ENCODE measurements at places on chromosomes 12 and 14. TPM values are rescaled to one million over a fixed set of nuclear protein-coding genes. Genes with fewer than 3 reads are reported as not detected.

- no peak for DNase-seq
Observed at GRCh38 chr14:63268771-63269170, 50.0 kb downstream of the GPHB5 start.

- DNase-seq = no peak
Observed at GRCh38 chr12:115492553-115492952, 784.9 kb downstream of the MED13L start.

GRCh38 chr12:3034067-3034750 is 43.0 kb upstream of the TSPAN9 start:
- peak; percentile 65 for DNase-seq

DNA sequence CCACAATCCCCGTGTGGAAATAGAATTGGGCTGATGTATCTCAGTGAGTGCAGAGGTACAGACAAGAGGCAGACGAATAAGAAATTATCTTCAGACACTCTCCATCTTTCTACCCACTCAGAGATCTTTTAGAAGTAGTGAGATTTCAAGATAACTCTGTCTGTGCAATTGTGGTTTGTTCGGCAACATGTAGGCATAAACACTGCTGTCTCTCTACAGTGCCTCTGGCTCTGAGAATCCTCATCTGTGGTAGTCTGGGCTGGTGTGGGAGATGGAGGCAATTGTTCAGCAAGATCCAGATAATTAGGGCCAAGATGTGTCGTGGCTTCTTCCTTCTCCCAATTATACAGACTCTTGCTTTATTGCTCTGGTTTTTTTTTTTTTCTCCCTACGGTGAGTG is 3.1 kb downstream of the HOXC13 start:
- DNase-seq = no peak

DNA sequence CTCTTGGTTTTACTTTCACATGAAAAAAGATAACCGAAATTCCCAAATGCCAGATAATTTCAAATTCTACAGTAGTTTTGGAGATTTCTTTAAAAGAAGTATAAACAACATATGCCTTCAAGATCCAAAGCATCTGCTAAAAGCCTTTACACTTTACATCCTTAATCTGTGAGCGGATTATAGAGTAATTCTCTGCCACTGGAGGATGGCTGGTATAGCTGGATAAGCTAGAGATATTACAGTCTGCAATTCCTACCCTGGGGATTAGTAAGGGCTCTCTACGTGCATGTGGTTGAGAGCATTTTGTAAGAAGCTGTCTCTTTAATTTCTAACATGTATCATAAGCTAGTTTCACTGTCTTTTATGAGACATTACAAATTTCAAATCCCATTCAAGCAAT is 240.3 kb upstream of the HMGA2 start:
- DNase-seq = no peak

- DNase-seq = no peak
Observed at GRCh38 chr14:103257211-103257962, 76.7 kb upstream of the EIF5 start.

GRCh38 chr14:51328772-51329353 is 88.8 kb downstream of the TMX1 start:
- DNase-seq = no peak

- DNase-seq = no peak
Observed at GRCh38 chr12:62331306-62331705, 71.1 kb downstream of the USP15 start.

DNA sequence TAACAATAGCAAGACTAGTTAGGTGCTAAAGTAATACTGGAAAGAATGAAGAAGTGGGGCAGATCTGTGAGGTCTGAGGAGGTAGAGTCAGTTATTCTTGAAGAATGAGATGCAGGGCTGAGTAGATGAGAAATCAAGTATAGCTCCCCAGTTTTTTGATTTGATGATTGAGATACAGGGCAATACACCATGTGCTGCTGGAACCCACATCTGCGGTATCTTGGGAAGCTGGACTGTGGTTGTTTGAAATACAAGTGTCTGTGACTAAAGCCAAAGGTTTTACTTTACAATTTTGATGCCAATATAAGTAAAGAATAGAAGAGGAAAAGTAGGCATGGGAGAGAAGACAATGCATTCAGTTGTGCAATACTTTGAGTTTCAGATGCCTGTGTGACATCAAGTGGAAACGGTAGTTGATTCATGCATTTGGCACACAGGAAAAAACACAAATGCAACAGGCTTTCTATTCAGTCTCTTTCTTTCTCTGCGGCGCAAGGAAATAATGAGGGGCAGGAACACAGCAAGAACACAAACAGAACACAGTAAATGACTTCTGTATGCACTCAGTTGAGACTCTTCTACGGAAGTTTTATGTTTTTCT is 190.2 kb upstream of the SLC38A2 start:
- no peak for DNase-seq

GRCh38 chr14:62682208-62682607 is 363.1 kb downstream of the KCNH5 start:
- no peak for DNase-seq

DNA sequence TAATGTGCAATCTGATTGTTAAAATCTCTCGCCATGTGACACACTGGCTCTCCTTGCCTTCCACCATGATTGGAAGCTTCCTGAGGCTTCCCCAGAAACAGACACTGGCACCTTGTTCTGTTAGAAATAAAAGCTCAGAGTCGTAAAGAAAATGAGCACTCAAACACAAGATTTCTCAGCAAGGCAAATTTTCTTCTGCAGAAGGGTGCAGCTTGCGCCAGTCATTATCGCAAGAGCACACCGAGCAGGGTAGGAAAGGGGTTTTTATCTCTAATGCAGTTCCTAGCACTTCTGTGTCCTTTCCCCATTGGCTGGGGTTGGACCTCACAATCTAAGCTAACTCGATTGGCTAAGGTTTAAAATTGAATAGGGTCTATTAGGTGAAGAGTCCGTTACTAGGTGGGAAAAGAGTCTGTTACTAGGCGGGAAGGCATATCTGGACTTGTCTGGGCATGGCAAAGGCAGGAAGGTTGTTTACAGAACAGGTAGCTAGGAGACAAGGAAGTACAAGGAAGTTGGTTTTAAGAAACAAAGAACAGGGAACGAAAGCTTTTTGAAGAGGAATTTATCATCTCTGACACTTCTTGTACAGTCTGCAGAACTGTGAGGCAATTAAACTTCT is 62.6 kb upstream of the BICD1 start:
- no peak for DNase-seq

- DNase-seq = no peak
Observed at GRCh38 chr14:73462048-73462715, 3.8 kb upstream of the NUMB start.

DNA sequence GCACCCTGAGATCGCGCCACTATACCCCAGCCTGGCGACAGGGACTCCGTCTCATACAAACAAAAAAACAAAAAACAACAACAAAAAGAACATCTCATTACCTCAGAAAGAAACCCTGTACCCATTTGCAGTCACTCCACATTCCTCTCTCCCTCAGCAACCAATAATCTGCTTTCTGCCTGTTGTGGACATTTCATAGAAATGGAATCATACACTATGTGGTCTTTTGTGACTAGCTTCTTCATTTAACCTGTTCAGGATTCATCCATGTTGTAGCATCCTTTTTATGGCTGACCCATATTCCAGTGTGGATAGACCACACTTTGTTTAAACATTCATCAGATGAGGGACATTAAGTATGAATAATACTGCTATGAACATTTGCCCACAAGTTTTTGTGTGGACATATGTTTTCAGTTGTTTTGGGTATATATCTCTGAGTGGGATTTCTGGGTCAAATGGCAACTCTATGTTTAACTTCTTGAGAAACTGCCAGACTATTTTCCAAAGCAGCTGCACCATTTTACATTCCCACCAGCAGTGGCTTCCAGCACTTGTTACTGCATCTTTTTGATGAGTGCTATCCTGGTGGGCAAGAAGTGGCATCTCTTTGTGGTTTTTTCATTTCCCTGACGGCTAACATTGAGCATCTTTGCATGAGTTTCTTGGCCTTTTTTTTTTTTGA is 5.9 kb upstream of the RCOR1 start:
- no peak for DNase-seq

DNA sequence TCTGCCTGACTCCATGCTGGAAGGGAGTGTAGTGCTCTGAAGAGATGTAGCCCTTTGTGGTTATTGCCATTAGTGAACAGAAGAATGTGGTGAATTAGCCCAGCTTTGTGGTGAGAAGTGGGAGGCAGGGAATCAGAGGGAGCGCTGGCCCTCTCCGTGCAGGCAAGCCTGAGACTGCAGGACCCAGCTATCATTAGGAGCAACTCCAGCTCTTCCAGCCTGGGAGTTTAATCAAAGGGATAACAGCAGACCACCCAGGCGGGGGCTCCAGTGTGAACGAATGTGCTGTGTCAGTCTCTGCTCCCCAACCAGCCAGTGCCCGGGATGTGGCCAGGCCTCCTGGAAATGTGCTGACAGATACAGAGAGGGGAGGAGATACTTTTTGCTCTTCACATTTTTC is 142.7 kb downstream of the TTLL5 start:
- DNase-seq = no peak

DNA sequence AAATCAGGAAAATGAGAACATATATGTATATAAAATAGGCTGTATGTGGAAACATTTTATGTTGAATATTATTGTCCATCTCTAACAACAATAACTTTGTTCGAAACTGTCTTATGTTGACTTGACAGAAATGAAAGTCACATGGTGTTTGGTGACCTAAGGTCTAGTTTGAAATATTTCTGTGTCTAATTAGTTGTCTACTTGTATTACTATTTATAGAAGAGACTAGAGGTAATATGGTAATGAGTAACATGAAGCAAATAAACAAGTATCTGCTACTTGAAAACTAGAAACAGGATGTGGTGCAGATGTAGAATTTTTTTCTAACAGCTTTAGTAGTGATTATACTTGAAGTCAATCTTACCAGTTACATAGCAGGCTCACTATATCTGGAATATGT is 3.9 kb downstream of the GPHN start:
- no peak for DNase-seq

- DNase-seq = no peak
Observed at GRCh38 chr14:30799933-30800332, 74.4 kb upstream of the COCH start.

DNA sequence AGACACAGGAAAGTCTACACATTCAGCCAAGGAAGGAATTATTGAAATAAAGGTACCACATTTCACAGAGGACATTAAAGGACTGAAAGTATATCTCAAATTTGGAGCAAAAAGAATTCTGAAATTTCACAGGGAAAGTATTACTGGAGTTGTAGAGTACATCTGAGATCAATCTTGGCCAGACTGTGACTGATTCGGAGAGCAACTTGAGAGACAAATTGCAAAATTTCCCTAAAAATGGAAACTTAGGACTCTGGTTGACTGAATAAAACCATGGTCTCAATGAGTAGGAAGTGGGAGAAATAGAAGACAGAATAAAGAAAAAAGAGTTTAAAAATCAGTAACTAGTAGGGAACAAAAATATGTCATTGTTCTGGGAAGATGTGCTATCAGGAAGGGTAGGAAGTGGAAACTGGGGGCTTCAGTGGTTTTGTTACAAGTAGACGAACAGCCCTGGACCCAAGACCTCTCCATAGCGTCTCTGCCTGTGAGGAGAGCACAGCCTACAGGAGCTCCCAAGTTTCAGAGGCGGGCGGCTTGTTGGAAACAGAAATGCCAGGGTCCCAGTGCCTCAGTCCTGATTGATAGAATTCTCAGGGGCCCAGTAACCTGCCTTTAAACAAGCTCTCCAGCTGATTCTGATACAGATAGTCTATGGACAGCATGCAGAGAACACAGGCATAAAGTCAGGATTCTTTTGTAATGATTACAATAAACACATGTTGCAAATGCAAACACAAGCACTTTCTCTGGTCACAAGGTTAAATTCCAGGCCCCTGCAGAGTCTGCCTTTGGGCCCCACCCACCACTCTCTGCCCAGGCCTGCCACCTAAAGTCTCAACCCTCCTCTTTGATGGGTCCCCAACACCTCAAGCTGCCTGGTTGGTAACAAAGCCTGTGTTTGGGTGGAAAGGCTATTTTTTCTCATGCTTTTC is 63.1 kb downstream of the BBS10 start:
- DNase-seq = no peak

GRCh38 chr14:78863143-78863542 is 693.0 kb downstream of the NRXN3 start:
- DNase-seq = no peak

GRCh38 chr14:76954394-76955190 is 73.9 kb downstream of the IRF2BPL start:
- no peak for DNase-seq

GRCh38 chr14:104753528-104754212 is 723 bp downstream of the SIVA1 start:
- DNase-seq = peak; percentile 49

GRCh38 chr12:57058454-57058853 is 8.5 kb upstream of the MYO1A start:
- no peak for DNase-seq

DNA sequence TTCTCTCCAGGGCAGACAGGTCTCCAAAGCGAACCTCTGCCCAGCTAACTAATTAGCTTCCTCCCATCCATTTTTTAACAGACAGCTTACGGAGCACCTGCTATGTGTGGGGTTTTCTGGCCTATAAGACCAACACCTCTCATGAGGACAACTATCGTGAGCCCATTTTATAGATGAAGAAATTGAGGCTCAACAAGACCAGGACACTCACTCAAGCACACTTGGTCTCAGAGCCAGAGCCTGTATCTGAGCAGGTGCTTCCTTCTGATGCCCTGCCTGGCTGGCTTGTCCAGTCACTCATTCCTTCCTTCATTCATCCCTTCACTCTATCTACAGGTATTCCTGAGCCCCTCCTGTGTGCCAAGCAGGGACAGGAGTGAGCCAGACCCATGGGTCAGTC is 6.1 kb downstream of the TRPV4 start:
- DNase-seq = no peak

- DNase-seq = no peak
Observed at GRCh38 chr14:55628426-55628825, 48.4 kb downstream of the KTN1 start.

GRCh38 chr12:67852701-67853100 is 136.5 kb upstream of the IFNG-AS1 start:
- DNase-seq = no peak

- peak; percentile 55 for DNase-seq
Observed at GRCh38 chr14:33839193-33840076, 111.4 kb downstream of the EGLN3 start.

DNA sequence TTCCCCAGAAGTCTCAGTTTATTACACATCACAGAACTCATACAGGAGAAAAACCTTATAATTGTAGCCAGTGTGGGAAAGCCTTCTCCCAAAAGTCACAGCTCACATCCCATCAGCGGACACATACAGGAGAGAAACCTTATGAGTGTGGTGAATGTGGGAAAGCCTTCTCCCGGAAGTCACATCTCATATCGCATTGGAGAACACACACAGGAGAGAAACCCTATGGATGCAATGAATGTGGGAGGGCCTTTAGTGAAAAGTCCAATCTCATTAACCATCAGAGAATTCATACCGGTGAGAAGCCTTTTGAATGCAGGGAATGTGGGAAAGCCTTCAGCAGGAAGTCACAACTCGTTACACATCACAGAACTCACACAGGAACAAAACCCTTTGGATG is 20.1 kb downstream of the ZNF84 start:
- no peak for DNase-seq

GRCh38 chr14:92892589-92892988 is 30.4 kb upstream of the CHGA start:
- no peak for DNase-seq

TAS2R9 gene
- not detected for total RNA-seq

TMEM263 gene
- 18.9 TPM for total RNA-seq

CLEC4A gene
- 0.19 TPM for total RNA-seq

KRT1 gene
- not detected for total RNA-seq

SLC16A7 gene
- total RNA-seq = 18.3 TPM

KRT2 gene
- not detected for total RNA-seq

TGFB3 gene
- 2.1 TPM for total RNA-seq

DPPA3 gene
- not detected for total RNA-seq

ZNF268 gene
- 19.9 TPM for total RNA-seq

COX8C gene
- not detected for total RNA-seq

EPYC gene
- not detected for total RNA-seq
